ENCODE measurements at places on chromosomes 11 and 22.

- no peak for ATAC-seq
Observed at GRCh38 chr11:15629690-15630321, 515.1 kb downstream of the INSC start.

GRCh38 chr11:71200172-71200716, 52.1 kb downstream of the SHANK2 start:
- no peak for ATAC-seq

DNA sequence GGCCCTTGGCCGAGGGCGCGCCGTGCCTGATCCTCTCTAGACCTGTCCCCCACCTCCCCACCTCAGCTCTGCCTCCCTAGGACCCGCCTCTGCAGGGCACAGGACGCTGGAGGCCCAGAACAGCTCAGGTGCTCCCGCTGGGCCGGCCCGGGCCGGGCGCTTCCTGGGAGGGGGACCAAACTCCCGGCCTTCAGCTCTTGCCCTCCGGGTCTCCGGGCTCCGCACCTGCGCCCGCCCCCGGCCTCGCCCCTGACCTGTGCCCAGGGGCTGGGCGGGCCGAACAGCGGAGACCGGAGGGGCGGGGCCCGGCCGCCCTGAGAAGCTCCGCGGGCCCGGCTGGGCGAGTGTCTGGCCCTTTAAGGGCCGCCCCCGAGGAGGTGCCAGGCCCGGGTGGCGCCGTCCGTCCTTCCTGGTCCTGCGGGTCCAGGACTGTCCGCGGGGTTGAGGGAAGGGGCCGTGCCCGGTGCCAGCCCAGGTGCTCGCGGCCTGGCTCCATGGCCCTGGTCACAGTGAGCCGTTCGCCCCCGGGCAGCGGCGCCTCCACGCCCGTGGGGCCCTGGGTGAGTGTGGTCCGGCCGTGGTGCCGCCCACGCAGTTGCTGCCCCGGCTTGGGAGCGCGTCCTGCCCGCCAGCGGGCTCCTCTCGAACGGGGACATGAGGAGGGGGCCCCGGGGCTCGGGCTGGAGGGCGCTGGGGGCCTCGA, at the start of gene SSH3:
SSH3 (plus strand) TSS at position 399 of the 703 bp plus-strand sequence; CDS start at position 495, 96 bp downstream.
- ATAC-seq, result peak; percentile 73

DNA sequence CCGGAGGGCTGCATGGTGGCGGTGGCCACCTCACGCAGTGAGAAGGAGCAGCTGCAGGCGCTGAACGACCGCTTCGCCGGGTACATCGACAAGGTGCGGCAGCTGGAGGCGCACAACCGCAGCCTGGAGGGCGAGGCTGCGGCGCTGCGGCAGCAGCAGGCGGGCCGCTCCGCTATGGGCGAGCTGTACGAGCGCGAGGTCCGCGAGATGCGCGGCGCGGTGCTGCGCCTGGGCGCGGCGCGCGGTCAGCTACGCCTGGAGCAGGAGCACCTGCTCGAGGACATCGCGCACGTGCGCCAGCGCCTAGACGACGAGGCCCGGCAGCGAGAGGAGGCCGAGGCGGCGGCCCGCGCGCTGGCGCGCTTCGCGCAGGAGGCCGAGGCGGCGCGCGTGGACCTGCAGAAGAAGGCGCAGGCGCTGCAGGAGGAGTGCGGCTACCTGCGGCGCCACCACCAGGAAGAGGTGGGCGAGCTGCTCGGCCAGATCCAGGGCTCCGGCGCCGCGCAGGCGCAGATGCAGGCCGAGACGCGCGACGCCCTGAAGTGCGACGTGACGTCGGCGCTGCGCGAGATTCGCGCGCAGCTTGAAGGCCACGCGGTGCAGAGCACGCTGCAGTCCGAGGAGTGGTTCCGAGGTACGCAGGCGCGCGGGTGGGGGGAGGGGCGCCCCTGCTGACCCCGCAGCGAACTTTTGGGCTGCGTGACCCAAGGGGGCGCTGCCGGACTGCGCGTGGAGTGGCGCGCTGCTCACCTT, 670 bp downstream of the NEFH start:
- ATAC-seq, result no peak

- peak; percentile 37 for ATAC-seq
Observed at GRCh38 chr11:18754308-18754707, 28.3 kb upstream of the IGSF22 start.

GRCh38 chr11:83543706-83544439, 257.7 kb upstream of the CCDC90B start:
- ATAC-seq, result peak; percentile 38

DNA sequence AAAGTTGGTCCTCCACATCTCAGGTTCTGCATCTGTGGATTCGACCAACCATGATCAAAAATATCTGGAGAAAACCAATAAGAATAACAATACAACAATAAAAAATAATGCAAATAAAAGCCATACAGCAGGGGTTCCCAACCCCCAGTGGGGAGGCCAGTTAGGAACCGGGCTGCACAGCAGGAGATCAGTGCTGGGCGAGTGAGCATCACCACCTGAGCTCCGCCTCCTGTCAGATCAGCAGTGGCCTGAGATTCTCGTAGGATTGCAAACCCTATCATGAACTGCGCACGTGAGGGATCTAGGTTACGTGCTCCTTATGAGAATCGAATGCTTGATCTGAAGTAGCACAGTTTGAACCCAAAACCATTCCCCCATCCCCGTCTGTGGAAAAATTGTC, 25.4 kb upstream of the MYO18B start:
- ATAC-seq, result no peak

GRCh38 chr22:26547426-26547825, 35.2 kb upstream of the TFIP11 start:
- no peak for ATAC-seq

- no peak for ATAC-seq
Observed at GRCh38 chr11:117720061-117720511, 76.9 kb downstream of the DSCAML1 start.

DNA sequence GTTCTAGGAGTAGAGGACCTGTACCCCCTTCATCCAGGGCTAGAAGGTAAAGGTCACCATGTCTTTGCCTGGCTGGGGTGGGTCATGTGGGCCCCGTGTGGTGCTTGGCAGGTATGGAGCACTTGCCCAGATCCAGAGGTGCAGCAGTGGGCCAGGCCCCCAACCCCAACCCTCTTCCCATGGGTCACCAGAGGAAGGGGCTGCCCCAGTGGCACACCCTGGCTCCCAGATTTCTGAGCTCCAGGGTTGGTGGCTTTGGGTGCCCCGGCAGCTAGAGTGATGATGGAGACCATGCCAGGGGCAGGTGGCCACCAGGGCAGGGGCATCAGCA, 2.4 kb upstream of the GP1BB start:
- no peak for ATAC-seq

DNA sequence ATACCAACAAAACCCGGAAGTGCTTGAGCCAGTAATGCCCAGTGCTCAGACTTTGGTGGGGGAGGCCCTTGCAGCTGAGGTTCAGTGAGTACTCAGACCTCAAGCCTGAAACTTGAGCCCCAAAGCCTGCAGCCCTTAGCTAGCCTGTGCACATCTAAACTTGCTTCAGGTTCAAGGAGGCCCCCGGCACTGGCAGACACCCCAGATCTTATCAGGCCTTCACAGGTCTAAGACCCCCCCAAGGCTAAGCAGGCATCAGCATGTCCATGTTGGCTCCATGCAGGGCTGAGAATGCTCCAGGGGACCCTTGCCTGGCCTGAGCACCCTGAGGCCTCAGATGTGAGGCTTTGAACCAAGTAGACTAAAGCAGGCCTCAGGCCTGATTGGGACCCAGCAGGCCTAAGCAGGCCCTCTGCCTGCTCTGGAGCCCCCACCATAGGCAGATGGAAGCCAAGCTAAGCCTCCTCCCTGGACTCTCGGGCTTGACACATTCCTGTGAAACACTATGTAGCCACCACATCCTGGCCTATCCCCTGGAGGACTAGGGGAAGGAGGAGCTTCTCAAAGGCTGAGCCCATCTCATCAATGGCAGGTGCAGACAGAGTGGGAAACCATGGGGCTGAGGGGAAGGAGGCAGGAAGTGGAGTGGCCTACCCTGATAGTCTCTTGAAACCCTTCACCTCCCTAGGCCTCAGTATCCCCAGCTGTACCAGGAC, 1.2 kb upstream of the CASTOR1 start:
- no peak for ATAC-seq

- no peak for ATAC-seq
Observed at GRCh38 chr22:30351226-30351625, 5.5 kb downstream of the SF3A1 start.

GRCh38 chr11:847876-848275, 5.2 kb downstream of the TSPAN4 start:
- no peak for ATAC-seq

DNA sequence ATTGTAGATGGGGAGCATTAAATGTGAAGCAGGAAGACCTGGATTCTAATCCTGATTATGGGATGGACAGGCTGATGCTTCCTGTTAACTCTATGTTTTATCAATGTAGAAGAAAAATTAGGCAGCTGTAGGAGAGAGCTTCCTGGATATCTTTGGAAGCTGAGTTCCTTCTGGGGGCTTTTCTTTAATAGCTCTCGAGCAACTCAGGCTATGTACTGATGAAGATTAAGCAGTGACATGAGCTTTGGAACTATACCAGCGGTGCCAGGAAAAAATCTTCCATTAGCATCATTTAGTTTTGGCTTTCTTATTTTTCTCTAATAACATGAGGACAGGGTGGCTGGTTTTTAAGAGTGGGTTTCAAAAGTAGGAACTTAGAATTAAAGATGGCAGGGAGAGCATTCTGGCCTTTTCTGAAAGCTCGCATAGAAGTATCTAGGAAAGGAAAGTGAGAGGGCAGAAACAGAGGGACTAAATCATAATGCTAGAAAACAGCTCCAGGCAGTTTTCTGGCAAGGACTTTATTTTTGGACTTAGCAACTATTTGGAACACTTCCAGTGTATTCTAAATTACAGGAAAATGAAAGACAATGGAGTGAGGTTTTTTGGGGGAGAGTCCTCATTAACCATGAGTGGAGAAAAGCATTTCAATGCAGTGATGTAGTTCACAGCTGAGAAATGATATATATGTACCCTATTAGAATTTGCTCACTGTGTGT, 69.2 kb upstream of the RRM1 start:
- no peak for ATAC-seq

DNA sequence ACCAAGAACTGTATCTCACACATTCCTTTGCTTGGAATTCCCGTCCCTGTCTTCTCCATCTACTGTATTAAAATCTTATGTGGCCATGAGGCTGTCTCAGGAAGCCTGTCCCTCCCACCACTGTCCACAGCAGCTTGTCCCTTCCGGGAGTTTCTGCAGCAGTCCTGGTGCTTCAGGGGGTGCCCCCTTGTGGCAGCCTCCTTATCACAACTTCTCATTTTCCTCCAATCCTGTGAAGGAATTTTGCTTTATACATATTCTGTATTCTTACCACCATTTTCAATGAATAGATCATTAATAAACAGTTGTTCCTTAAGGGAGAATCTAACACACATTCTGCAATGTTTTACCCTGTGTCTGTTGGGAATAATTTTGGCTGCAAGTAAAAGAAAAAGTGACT, 220.4 kb upstream of the RAG2 start:
- ATAC-seq, result no peak

DNA sequence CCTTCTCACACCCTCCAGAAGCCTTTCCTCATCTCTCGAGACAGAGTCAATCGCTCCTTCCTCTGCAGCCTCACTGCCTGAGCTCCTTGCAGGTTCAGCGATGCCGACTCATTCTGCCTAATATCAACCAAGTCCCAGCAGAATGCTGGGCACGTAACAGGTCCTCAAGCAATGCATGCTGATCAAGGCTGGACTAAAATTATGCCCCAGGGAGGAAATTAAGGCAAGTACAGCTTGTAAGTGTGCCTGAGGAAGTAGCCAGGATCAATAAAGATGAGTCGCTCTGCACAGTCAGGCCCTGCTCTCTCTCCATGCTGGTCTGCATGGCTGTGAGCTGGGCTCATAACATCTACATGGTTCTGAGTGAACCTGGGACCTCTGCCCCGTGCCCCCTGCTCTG, 25.6 kb upstream of the NRIP3 start:
- no peak for ATAC-seq

DNA sequence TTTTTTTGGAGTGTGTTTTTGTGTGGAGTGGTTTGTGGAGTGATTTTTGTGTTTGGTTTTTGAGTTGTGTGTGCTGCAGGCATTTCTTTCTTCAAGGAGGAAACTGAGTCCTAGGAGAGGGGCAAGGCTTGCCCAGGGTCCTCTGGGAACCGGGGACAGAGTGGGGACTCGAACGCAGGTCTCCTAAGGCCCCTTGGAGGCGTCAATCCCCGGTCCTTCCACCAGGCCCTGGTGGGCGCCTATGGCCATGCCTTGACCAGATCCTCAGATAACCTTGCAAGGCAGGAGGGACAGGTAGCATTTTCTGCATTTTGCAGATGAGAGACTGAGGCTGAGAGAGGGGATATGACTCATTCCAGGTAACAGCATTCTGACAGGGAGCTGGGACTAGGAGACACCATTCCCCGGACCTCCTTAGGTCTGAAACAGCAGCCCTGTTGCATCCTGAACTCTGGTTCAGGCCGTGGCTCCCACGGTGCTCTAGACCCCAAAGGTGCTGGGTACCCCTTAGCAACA, 39.1 kb downstream of the MYO7A start:
- peak; percentile 27 for ATAC-seq

GRCh38 chr11:62560566-62561103, 13.1 kb downstream of the EEF1G start:
- ATAC-seq, result peak; percentile 21

GRCh38 chr11:8747173-8747572, 64.6 kb downstream of the RPL27A start:
- ATAC-seq, result peak; percentile 37

- no peak for ATAC-seq
Observed at GRCh38 chr11:65646958-65647701, 9.2 kb downstream of the SIPA1 start.

DNA sequence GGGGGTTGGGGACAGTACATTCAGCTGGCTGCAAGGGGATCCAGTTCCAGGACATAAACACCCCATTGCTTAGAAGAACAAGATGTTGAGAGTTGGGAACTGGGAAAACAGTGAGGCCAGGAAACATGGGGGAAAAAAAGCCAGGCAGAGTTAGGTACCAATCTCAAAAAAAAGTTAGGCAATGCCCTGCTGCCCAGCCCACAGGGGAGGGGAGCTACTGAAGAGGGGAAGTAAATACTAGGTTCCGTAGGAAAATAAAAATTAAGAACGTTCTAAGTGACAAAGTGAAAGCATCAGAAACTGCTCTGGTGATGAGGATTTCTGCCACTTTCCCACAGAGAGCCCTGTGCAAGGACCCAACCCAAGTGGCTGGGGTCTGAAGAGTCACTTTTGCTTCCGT, 12.0 kb downstream of the SPTBN2 start:
- ATAC-seq, result no peak

GRCh38 chr11:24589064-24589463, 92.2 kb downstream of the LUZP2 start:
- ATAC-seq, result no peak

DNA sequence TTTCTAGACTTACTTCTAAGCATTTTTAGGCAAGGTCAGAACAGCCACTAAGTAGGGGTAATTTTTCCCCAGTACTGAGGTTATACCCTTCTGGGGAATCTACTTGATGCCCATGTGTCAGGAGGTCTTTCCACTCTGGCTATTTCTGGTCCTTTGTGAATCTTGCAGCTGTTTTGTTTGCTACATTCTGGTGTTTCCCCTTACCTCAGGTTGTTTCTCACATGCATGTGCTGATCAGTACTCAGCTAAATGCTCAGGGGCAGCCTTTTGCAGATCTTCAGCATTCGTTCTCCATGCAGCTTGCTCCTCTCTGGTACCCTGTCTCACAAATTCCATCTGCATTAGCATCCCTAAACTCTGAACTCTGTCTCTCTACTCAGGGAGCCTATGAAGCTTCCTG, 303.6 kb downstream of the SOX6 start:
- ATAC-seq, result no peak

Measured in stimulated activated memory B cell treated with anti-CD40 and anti-IgM and Interleukin-4, amounts not matched to agents 10 μg/mL and 1 μg/mL and 100 μg/mL, for 72 hours (primary cell).